ENCODE measurements at places on chromosomes 5 and 9.

DNA sequence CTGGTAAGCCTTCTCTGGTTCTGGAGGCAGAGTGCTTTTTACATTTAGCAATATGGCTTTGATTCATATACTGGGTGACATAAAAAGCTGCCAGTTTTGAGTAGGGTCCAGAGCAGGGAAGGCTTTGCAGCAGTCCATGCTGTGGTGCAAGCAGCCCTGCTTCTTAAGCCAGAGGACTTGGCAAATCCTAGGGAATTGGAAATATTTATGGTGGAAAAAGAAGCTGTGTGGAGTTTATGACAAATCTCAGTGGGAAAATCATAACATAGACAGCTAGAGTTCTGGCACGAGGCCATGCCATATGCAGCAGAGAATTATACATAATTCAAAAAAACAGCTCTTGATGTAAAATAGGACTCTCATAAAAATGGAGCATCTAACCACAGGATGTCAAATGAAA lies 536.4 kb downstream of the RASEF start:
- DNase-seq: no peak

- DNase-seq: no peak
Measured at GRCh38 chr5:6464441-6464840, 15.8 kb downstream of the UBE2QL1 start.

GRCh38 chr5:435156-435790 lies 7.7 kb upstream of the EXOC3 start:
- DNase-seq: no peak

GRCh38 chr5:142920849-142921612 lies 150.9 kb downstream of the ARHGAP26 start:
- DNase-seq: no peak

DNA sequence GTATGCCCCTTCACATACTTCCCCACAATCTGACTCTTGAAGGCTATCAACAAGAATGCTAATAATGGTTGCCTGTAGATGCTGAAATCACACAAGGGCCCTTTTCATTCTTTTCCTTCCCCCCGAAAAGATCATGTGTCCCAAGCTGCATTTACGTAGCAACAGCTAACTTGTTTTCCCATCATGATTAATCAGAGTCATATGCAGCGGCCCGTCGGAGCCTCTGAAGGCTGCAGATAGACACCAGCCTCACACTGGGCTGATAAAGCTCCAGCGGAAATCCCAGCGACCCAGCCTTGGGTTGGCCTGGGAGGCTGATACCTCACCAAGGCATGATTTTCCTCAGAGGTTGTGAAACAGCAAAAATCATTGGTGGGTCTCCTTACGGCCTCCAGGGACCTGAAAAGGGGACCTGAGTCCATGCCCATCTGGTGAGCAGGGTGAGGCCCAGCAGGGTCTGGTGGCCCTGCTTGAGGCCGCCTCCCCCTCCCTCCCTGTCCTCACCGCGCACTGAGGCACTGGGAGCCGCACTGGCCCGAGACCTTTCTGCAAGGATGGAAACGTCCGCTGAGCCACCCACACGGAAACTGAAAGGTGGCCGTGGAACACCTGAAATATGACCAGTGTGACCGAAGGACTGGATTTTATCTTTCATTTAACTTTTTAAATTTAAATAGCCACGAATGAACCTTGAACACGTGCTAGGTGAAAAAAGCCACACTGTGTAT lies 114.2 kb upstream of the PHYKPL start:
- DNase-seq: no peak
